ENCODE measurements at places on chromosomes 5 and 9.

DNA sequence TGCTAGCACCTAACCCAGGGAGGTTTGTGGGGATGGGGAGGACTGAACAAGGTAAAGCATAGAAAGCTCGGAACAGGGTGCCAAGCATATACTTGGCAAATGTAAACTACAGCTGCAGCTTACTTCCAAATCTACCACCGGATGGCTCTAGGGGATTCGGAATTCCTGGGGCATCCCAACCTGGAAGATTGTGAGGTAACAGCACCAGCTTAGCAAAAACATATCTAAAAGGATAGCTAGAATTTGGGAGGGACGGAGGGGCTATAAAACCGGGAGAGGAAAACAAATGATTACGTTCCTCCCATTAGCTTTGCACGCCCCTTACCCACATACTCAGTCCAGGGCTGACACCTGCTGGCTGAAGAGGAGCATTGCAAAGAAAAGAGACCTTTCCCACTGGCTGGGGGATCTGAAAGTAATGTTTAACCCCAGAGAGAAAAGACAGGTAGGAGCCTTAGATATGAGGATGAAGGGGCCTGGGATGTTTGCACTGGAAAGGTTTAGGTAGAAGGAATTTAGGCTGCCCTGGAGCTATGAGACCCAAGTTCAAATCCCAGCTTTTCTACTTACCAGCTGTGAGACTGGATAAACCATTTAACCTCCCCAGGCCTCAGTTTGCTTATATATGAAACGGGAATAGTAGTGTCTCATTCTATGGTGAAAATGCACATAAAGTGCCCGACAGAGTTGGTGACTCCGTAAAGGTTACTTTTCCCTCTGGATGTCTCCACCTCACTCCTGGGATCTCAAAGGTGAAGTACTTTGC lies 73.6 kb downstream of the FAM114A2 start:
- peak; percentile 65 for DNase-seq

GRCh38 chr5:171857489-171857876 lies 71.9 kb downstream of the SMIM23 start:
- DNase-seq: no peak

GRCh38 chr5:16461026-16461425 lies 4.6 kb downstream of the ZNF622 start:
- DNase-seq: no peak

DNA sequence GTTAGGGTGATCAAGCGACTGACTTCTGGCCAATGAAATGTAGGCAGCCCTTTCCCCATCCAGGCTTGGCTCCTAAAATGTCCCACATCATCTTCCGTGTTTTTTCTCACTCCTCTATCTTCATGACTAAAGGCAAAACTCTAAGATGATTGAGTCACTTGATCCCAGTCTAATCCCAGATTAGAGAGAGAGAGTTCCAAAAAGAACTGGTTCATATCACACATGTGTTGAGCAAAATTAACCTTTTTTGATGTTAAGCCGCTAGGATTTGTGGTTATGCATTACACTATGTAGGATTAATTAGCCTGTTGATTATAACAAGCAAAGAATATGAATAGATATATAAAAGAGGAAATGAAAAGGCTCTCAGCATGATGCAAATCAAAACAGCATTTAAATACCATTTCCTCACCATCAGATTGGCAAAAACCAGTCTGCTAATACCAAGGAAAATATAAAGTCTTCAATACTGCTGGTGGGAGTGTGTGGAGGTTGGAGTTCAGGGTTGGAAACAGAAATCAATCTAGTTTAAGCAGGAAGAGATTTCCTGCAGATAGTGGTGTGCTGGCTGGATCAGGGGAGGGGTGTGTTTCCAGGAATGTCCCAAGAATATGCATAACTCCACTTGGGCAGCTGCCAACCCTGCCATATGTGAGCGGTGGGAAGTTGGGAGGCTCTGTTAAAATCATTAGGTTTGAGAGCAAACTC lies 187.6 kb upstream of the S1PR3 start:
- no peak for DNase-seq

DNA sequence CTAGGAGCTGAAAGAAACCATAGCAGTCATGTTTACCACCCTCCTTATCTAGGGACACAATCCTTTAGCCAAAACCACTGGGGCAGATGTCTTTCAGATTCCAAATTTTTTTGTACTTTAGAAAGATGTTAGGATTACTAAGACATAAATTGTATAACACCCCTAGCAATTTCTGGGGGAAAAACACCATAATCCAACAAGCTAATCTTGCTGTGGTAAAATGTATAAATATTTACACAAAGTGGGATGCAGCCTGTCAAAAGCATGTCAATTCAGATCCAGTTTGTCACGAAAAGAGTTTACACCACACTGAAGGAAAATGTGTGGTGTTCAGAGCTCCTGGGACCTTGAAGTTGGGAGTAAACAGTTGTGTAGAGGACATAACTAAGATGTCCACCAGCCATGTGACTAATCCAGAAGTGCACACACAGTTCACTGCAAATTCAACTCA lies 274.3 kb downstream of the ADAMTSL1 start:
- no peak for DNase-seq

GRCh38 chr9:92725766-92726165 lies 38.9 kb downstream of the BICD2 start:
- DNase-seq: no peak

DNA sequence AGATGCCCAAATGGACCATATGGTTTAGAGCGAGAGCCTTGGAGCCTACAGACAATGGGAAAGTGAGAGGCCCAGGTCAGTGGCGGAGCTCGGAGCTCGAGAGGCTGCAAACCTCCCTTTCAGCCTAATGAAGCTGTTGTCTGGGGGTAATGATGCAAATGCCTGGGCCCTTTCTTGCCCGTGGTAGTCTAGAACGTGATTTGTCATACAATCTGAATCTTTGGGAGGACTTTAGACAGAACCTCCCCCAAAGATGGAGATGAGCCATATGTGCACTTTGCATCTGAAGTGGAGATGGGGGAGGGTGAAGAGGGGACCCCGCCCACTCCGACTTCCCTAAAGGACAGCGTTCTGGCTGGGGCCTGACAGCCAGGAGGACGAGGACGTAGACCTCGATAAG lies 10.3 kb upstream of the NEUROG1 start:
- peak; percentile 47 for DNase-seq

GRCh38 chr5:150345716-150346115 lies 11.8 kb upstream of the TCOF1 start:
- peak; percentile 33 for DNase-seq

- no peak for DNase-seq
These were observed 107.5 kb downstream of the ANXA1 start for GRCh38 chr9:73259086-73259696.

Measured in NCI-H1417 (cell line).